WTC11 (cell line): ENCODE measurements at places on chromosomes 16 and 17.

GRCh38 chr16:49620158-49620868 is 235.6 kb downstream of the ZNF423 start:
- DNase-seq = no peak
- H3K27ac ChIP-seq = no peak overlapping the region
- H3K36me3 ChIP-seq = peaks cover 5% of the 10 kb centered on the region; the same call in 1 of the 2 replicates

- H3K4me1 ChIP-seq = peaks cover 42% of the 10 kb centered on the region
- no peak overlapping the region for H3K4me3 ChIP-seq
- no peaks in the 10 kb centered on the region for H3K36me3 ChIP-seq
- no peak for DNase-seq
- H3K27ac ChIP-seq = no peak overlapping the region
These were observed 174.2 kb downstream of the SEC14L1 start for GRCh38 chr17:77315010-77315409.

DNA sequence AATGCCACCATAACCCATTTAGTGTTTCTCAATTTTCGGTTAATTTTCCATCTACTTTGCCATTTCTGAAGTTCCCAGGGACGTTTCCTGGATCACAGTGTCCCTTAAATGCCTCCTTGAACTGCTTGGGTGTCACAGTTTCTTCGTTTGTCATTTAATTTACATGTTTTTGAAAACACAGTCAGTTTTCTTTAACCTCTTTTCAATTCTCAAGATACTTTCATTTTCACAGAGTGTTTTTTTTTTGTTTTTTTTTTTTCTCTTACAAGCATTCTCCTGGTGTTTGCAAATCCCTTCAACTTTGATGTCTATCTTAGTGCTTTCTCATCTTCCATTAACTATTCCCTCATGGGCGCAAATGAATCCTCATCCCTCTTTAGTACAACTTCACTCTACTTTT is 283.7 kb downstream of the GRIN2A start:
- no peaks in the 10 kb centered on the region for H3K36me3 ChIP-seq
- no peak overlapping the region for H3K4me3 ChIP-seq

- H3K4me3 ChIP-seq = no peak overlapping the region
- no peak for DNase-seq
- peaks cover 11% of the 10 kb centered on the region for H3K4me1 ChIP-seq
- no peak overlapping the region for H3K27ac ChIP-seq
- peaks cover 43% of the 10 kb centered on the region for H3K36me3 ChIP-seq
- no peaks in the 10 kb centered on the region for H3K27me3 ChIP-seq
These were observed 35.7 kb downstream of the ZCCHC14 start for GRCh38 chr16:87457061-87457611.

DNA sequence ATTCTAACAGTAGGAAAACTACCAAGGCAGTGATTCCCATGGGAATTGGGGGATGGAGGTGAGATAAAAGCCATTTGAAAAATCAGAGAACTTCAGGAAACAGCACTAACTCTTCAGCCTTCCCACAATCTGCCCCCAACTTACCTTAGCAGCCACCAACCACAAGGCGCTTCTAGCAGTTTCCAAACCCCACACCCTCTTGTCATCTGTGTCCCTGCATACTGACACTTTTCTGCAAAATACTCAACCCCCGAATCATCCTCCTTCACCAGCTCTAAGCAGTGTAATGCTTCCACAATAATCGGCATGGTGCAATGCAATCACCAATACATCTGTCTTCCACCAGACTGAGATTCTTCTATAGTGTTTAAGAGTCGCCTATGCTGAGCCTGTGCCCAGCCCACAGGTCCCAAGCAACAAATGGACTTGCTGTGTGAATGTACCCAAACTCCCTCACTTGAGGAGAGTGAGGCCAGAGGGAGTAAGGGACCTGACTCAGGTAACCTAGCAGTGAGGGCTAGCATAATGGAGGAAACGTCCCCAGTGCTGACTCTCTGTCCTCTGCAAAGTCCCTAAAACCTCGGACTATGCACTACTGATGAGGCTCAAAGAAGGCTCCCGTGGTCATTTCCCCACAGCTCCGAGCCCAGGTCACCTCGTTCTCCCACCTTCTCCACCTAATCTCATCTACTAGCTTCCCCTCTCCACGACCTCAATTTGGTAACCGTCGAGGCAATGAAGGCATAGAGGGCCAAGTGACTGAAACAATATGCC is 943 bp downstream of the DYNC1LI2 start:
- peak overlapping the region; percentile 81 for H3K27ac ChIP-seq
- H3K27me3 ChIP-seq = peaks cover 20% of the 10 kb centered on the region
- peak overlapping the region; percentile 87 for H3K4me3 ChIP-seq
- H3K4me1 ChIP-seq = peaks cover 25% of the 10 kb centered on the region
- DNase-seq = no peak

- H3K4me3 ChIP-seq = peak overlapping the region; percentile 44
- peak; percentile 57 for DNase-seq
- no peaks in the 10 kb centered on the region for H3K36me3 ChIP-seq
- H3K27me3 ChIP-seq = peaks cover 26% of the 10 kb centered on the region
- H3K27ac ChIP-seq = no peak overlapping the region
These were observed 30.1 kb upstream of the BAHCC1 start for GRCh38 chr17:81365148-81365600.

DNA sequence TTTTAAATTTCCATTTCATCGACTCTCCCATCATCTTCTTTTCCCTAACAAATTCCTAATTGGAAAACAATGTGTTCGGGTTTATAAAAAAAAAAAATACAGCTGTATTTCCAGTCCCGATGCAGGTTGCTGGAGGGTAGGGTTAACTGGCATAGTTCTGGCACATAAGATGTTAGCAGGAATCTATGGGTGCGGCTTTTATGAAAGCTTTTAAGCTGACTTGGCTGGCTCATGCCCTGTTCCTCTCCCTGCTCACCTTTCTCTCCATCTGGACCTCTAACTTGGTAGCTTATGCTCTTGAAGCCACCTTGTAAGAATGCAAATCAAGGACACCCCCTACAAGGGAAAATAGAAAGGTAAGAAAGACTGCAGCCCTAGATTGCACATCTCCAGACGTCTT is 33.2 kb upstream of the KCNJ2 start:
- DNase-seq = no peak
- H3K27me3 ChIP-seq = no peaks in the 10 kb centered on the region
- no peak overlapping the region for H3K4me3 ChIP-seq
- no peak overlapping the region for H3K27ac ChIP-seq
- H3K4me1 ChIP-seq = peaks cover 14% of the 10 kb centered on the region

GRCh38 chr17:35189291-35189690 is 4.9 kb downstream of the SLC35G3 start:
- no peaks in the 10 kb centered on the region for H3K4me1 ChIP-seq
- no peak for DNase-seq
- H3K27me3 ChIP-seq = peaks cover 17% of the 10 kb centered on the region
- no peak overlapping the region for H3K27ac ChIP-seq
- H3K4me3 ChIP-seq = no peak overlapping the region

- H3K36me3 ChIP-seq = no peaks in the 10 kb centered on the region
- peaks cover 5% of the 10 kb centered on the region for H3K4me1 ChIP-seq
- no peaks in the 10 kb centered on the region; the same call in 1 of the 2 replicates for H3K27me3 ChIP-seq
These were observed at the start of gene SLC13A2 for GRCh38 chr17:28473542-28473941. Gene SLC13A2 (plus strand): TSS chr17:28473644. CDS start chr17:28473713, 69 bp downstream.

- no peak overlapping the region for H3K4me3 ChIP-seq
- H3K27me3 ChIP-seq = peaks cover 39% of the 10 kb centered on the region
- DNase-seq = no peak
These were observed 4.6 kb downstream of the UTS2R start for GRCh38 chr17:82376042-82376730.

GRCh38 chr17:55845385-55845784 is 94.5 kb downstream of the PCTP start:
- peaks cover 12% of the 10 kb centered on the region for H3K27me3 ChIP-seq
- H3K36me3 ChIP-seq = peaks cover 7% of the 10 kb centered on the region; the same call in 1 of the 2 replicates
- H3K4me1 ChIP-seq = peaks cover 5% of the 10 kb centered on the region; the same call in 1 of the 2 replicates
- no peak overlapping the region for H3K27ac ChIP-seq

DNA sequence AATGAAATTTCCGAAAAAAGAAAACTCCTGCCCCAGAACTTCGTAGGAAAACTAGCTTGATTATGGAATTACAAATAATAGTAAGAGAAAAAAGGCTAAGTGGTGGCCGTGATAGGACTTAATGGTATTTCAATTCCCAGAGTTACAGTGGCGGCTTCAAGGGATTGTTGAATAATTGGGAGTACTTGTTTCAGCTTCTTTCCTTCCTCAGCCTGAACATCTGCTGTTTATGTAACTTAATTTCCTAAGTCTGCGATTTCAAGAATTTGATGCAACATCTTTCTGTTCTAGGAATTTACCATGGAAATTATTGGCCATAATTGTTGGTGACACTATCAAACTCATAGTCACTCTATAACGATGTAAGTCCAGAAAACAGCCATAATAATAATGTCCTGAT is 684 bp upstream of the APPBP2 start:
- H3K4me3 ChIP-seq = peak overlapping the region; percentile 98
- peak overlapping the region; percentile 98 for H3K27ac ChIP-seq
- DNase-seq = no peak
- no peaks in the 10 kb centered on the region for H3K27me3 ChIP-seq
- peaks cover 14% of the 10 kb centered on the region for H3K36me3 ChIP-seq

DNA sequence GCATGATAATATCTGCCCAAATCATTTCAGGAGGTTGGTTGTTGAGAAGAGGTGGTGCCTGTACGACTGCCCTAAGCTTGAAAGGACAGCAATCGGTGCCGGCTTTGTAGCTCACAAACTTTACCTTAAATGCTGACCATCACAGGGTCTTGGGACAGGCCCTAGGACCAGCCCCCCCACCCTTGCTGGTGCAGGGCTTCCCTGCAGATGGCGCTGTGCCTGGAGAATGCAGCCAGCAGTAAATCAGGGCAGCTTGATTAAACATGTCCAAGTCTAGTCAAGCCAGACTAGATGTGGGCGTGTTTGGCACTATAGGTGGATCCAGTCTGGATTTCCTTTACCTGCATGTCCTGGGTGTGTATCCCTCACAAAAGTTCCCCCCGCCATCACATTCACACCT is 135.5 kb upstream of the CRHR1 start:
- H3K27me3 ChIP-seq = no peaks in the 10 kb centered on the region
- H3K4me3 ChIP-seq = no peak overlapping the region
- DNase-seq = peak; percentile 80
- no peaks in the 10 kb centered on the region for H3K36me3 ChIP-seq
- no peak overlapping the region for H3K27ac ChIP-seq
- peaks cover 16% of the 10 kb centered on the region for H3K4me1 ChIP-seq

DNA sequence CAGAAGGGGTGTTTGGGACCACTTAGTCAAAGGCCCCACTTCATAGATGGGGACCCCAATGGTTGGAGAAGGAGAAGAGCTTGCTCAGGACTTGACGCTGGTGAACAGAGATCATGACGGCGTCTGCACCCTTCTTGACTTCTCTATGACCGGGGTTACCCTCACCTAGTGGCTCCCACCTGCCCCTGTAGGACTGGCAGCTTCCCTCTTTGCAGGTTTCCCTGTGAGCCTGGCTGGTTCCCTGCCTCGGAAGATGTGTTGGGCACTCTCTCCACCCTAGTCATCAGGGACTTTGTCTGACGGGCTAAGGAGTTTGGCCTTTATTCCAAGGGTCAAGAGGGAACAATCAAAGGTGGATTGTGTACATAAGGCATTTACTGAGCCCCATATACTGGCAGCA is 22.7 kb downstream of the TBX4 start:
- H3K4me3 ChIP-seq = no peak overlapping the region
- no peak overlapping the region for H3K27ac ChIP-seq
- H3K36me3 ChIP-seq = no peaks in the 10 kb centered on the region

GRCh38 chr16:86955136-86955855 is 361.9 kb downstream of the C16orf95 start:
- peaks cover 4% of the 10 kb centered on the region; the same call in 1 of the 2 replicates for H3K36me3 ChIP-seq
- no peaks in the 10 kb centered on the region for H3K27me3 ChIP-seq
- H3K4me1 ChIP-seq = 0 out of 2 replicates have a peak, but pooled peaks cover 6% of the 10 kb centered on the region
- no peak overlapping the region for H3K27ac ChIP-seq

- peaks cover 20% of the 10 kb centered on the region for H3K4me1 ChIP-seq
These were observed 689 bp upstream of the TBC1D24 start for GRCh38 chr16:2473999-2474876.

GRCh38 chr17:16091773-16092172 is 92.1 kb downstream of the TTC19 start:
- DNase-seq = no peak
- H3K4me1 ChIP-seq = peaks cover 4% of the 10 kb centered on the region; the same call in 1 of the 2 replicates
- H3K4me3 ChIP-seq = no peak overlapping the region
- peak overlapping the region; percentile 65; the same call in 1 of the 2 replicates for H3K27ac ChIP-seq
- peaks cover 46% of the 10 kb centered on the region for H3K36me3 ChIP-seq
